SK-N-SH (cell line): ENCODE measurements at places on chromosomes 7 and 10. TPM values are rescaled to one million over a fixed set of nuclear protein-coding genes. Genes with fewer than 3 reads are reported as not detected.

Gene SORCS1
- 0.66 and 2.4 TPM in 2 replicates for polyA plus RNA-seq

- DNase-seq = no peak
- no peak overlapping the region for H3K4me3 ChIP-seq
- no peak overlapping the region for H3K27ac ChIP-seq
- peaks cover 13% of the 10 kb centered on the region for H3K4me1 ChIP-seq
These were observed 41.9 kb downstream of the LRRN3 start for GRCh38 chr7:111132833-111133232.

Gene CAMK2B
- polyA plus RNA-seq = 0.10 and 0.20 TPM in 2 replicates

Gene AMPH
- polyA plus RNA-seq = 0.05 and 0.08 TPM in 2 replicates

DNA sequence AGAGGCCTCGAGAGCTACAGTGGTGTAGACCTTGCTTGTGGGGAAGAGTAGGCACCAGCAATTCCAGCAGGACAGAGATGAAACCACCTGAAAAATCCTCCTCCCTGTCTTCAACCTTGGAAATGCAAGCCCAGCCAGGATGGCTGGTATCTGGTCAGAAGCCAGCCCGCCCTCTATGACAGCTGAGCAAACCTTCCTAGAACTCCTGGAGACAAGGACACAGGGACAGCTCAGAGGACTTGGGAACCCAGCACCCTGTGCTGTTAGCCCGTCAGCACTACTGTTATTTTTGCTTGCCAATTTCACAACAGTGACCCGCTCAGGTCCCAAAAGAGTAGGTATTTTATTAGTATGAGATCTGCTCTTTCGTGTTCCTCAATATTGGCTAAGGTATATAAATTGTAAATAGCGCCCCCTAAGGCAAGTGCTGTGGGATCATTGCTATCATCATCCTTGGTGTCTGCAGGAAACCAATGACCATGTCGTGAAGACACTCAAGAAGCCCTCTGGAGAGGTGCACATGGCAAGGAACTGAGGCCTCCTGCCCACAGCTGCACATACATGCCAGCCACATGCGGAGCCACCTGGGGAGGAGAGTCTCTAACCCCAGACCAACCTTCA is 156.5 kb upstream of the CHST15 start:
- H3K4me1 ChIP-seq = no peaks in the 10 kb centered on the region
- no peaks in the 10 kb centered on the region for H3K27me3 ChIP-seq
- H3K36me3 ChIP-seq = no peaks in the 10 kb centered on the region
- H3K4me3 ChIP-seq = no peak overlapping the region

DNA sequence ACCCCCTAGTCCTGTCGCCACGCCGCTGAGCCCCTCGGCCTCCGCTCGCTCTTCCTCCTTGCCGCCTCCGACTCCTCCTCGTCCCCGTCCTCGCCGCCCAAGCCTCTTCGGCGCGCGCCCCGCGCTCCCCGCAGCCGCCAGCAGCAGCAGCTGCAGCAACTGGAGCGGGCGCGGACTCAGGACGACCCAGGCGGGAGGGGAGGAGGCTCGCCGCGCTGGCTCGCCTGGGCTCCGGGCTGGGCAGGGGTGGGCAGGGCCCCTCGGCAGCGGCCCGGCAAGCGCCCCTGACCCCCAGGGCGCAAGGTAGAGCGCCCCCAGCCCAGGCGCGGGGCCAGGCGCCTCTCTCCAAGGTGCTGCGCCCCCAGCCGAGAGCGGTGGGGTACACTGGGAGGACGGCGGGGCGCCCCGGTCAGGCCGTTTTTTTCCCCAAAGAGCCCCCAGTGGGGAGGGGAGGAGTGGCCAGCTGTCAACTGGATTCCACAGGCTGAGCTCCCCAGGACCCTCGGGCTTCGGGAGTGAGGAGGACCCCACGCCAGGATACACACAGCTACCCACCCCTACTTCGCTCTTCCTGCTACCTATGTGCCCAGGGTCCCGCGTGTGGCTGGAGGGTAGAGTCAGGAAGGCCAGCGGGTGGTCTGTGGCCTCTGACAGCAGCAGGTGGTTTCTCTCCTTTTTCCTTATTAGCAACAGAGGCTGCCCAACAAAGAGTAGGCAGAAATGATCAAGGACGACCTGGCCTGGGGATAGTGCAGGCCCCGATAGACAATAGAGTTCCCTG is 903 bp upstream of the KCNMA1 start:
- H3K4me3 ChIP-seq = peak overlapping the region; percentile 61
- no peaks in the 10 kb centered on the region for H3K4me1 ChIP-seq
- no peak overlapping the region; the same call in 1 of the 2 replicates for H3K27ac ChIP-seq
- H3K27me3 ChIP-seq = no peaks in the 10 kb centered on the region
- peak; percentile 86 for DNase-seq

Gene CPXM2
- polyA plus RNA-seq = not detected in 2 replicates

Gene ZNF398
- 4.5 and 4.7 TPM in 2 replicates for polyA plus RNA-seq

DNA sequence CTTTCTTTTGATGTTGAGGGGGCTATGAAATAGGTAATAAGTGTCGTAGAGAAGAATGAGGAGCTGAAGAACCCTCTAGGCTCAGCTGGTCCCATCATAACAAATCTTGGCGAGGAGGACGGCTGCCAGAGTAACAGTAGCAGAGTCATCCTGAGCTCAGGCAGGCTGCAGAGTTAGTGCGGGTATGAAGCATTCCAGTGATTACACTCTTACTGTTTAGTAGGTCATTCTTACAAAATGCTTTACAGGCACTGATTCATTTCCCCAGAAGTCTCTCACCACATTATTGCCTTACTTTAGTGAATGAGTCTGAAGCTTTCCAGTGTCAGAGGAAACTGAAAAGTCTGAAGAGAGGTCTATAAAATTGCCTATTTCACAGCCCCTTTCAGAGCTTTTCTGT is 43.9 kb upstream of the GPR158 start:
- no peaks in the 10 kb centered on the region for H3K27me3 ChIP-seq
- no peak overlapping the region for H3K4me3 ChIP-seq
- no peak for DNase-seq

DNA sequence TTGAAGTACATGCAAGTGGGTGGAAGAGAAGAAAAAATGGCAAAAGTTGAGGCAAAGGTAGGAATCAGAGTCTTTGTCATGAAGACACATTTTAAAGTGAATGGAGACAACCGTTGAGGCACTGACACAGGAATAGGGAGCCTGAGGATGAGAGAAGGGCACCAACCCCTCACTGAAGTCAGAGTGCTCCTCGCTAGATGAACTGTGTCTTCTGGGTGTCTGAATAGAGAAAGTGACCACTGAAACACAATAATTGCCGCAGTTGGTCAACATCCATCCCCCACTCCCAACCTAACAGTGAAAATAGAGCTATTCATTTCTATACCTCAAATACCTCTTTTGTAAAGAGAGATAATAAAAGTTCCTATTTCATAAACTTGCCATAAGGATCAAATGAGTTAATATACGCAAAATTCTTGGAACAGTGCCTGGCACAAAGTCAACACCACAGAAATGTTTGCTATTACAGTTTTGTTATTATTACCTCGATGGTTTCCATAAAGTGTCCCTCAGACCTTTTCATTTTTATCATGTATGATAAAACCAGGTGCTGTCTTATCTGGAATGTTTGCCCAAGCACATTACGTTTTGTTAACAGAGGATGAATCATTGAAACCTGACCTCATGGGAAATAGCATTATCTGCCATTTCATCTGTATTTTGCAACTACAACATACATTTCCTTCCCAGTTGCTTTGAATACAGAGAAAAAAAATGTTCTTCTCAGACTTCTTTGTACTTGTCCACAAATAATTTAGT is 61.8 kb upstream of the SP4 start:
- H3K36me3 ChIP-seq = no peaks in the 10 kb centered on the region
- H3K27ac ChIP-seq = no peak overlapping the region
- H3K4me1 ChIP-seq = no peaks in the 10 kb centered on the region

Gene GIMAP5
- not detected in 2 replicates for polyA plus RNA-seq

Gene GIMAP6
- polyA plus RNA-seq = 0.03 and 0.05 TPM in 2 replicates

Gene EIF5AL1
- 0.26 and 1.0 TPM in 2 replicates for polyA plus RNA-seq

DNA sequence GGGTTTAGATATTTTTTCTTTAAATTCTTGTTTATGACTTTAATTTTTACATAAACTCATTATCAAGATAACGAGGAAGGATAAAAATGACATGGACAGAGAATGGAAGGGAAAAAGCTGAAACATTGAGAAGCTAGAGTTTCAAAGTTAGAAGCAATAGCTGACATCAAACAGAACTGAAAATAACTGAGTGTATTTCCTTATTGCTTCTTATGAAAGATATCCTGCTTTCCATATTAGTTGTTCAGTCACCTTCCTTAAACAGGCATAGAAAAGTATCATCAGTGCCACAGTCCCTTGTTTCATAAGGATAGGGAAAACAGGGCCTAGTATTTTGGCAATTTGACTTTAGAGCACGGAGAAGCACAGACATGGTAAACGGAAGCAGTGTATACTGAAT is 460.5 kb upstream of the GHITM start:
- no peaks in the 10 kb centered on the region for H3K36me3 ChIP-seq
- H3K4me1 ChIP-seq = peaks cover 10% of the 10 kb centered on the region
- no peak overlapping the region for H3K27ac ChIP-seq
- no peak for DNase-seq
- no peaks in the 10 kb centered on the region for H3K27me3 ChIP-seq

Gene HGF
- 1.5 and 1.8 TPM in 2 replicates for polyA plus RNA-seq

DNA sequence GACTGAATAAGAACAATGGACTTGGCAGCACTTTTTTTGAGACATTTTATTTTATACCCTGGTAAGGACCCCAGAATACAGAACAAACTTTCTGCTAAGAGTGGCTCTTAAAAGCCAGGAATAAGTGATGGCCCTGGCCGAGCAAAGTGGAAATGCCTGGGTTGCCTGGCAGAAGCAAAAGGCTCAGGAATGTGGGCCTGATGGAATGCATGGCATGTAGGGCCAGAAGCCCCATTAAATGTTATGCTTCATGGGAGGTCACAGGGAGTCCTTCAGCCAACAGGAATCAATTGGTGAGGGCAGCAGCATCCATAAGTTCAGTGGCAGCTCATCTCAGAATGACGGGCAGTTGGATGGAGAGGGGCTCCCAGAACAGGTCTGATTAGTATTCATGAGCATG is 301.5 kb upstream of the CACNA2D1 start:
- no peaks in the 10 kb centered on the region for H3K27me3 ChIP-seq
- H3K27ac ChIP-seq = no peak overlapping the region
- no peak for DNase-seq
- no peaks in the 10 kb centered on the region for H3K36me3 ChIP-seq
- no peak overlapping the region for H3K4me3 ChIP-seq

GRCh38 chr7:76257973-76258372 is 44.5 kb upstream of the HSPB1 start:
- no peak overlapping the region for H3K4me3 ChIP-seq
